ENCODE measurements at places on chromosomes 12 and 14. TPM values are rescaled to one million over a fixed set of nuclear protein-coding genes. Genes with fewer than 3 reads are reported as not detected.

DNA sequence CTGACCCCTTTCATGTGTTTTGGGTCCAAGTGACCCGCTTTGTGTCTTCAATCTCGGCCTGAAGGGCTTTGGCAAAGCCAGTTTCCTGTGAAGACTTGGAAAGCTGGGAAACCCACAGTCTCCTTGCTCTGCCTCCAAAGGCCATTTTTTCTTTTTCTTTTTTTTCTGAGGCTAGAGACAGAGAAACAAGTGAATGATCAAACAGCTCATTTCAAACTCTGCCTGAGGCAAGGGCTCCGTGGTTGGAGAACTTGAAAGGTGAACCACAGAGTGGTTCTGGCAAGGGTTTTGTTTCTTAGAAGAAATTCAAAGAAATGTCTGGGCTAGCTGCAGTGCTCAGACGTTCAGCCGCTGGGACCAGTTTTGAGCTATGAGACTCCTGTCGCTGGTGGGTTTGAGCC is 62.7 kb downstream of the ERH start:
- H3K27ac ChIP-seq, result no peak overlapping the region
- H3K36me3 ChIP-seq, result no peaks in the 10 kb centered on the region

- H3K27ac ChIP-seq, result no peak overlapping the region
- peaks cover 3% of the 10 kb centered on the region for H3K36me3 ChIP-seq
- H3K4me1 ChIP-seq, result no peaks in the 10 kb centered on the region
- no peaks in the 10 kb centered on the region for H3K27me3 ChIP-seq
- DNase-seq, result no peak
- H3K4me3 ChIP-seq, result no peak overlapping the region
Measured at GRCh38 chr14:56647493-56647892, 67.9 kb downstream of the TMEM260 start.

- no peaks in the 10 kb centered on the region for H3K27me3 ChIP-seq
- H3K27ac ChIP-seq, result no peak overlapping the region
- no peaks in the 10 kb centered on the region for H3K4me1 ChIP-seq
- H3K36me3 ChIP-seq, result no peaks in the 10 kb centered on the region
- no peak overlapping the region for H3K4me3 ChIP-seq
Measured at GRCh38 chr14:76490735-76491134, 114.8 kb downstream of the ESRRB start.

DNA sequence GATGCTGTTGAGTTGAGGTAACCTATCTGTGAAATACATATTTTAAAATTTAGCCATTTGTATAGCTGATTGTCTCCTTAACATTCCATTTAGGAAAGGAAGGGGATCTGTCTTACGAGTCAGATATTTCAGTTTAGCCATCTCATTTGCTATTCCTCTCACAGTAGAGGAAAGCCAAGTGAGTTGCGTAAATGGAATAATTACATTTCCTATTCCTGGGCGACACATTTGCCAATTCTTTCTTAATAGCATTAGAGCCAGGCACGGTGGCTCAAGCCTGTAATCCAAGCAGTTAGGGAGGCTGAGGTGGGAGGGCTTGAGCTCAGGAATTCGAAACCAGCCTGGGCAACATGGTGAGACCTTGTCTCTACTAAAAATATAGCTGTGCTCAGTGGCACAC is 116.3 kb downstream of the TMX1 start:
- H3K4me1 ChIP-seq, result peaks cover 9% of the 10 kb centered on the region
- no peaks in the 10 kb centered on the region for H3K27me3 ChIP-seq
- no peak overlapping the region for H3K27ac ChIP-seq

Gene CFL2
- total RNA-seq, result 151 TPM

Gene OVCH1
- total RNA-seq, result 0.18 TPM

Gene CCDC197
- not detected for total RNA-seq

DNA sequence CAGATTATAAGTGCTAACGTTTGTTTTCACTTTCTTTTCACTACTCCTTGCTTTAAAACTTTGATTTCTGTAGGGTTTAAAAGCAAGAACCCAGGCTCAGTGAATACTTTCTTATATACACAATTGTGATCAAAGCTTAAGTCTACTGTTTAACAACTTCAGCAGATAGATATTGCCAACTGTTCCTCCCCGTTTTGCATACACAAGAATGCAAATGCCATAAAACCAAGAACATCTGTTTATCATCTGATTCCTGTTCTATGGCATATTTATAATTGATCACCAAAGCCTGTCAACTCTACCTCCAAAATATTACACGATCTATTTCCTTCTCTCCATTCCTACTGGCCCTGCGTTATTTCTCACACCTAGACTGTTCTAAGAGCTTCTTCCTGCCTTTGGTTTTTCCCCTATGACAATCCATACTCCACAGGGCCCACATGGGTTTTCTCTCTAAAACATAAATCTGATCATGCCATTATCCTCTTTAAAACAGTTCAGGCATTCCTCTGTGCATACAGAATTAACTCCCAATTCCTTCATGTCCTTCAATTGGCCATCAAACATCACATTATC is 15.9 kb downstream of the MED13L start:
- H3K27ac ChIP-seq, result no peak overlapping the region
- H3K4me1 ChIP-seq, result peaks cover 19% of the 10 kb centered on the region
- no peak overlapping the region for H3K4me3 ChIP-seq
- no peaks in the 10 kb centered on the region for H3K27me3 ChIP-seq

Gene CLEC12A
- total RNA-seq, result not detected

DNA sequence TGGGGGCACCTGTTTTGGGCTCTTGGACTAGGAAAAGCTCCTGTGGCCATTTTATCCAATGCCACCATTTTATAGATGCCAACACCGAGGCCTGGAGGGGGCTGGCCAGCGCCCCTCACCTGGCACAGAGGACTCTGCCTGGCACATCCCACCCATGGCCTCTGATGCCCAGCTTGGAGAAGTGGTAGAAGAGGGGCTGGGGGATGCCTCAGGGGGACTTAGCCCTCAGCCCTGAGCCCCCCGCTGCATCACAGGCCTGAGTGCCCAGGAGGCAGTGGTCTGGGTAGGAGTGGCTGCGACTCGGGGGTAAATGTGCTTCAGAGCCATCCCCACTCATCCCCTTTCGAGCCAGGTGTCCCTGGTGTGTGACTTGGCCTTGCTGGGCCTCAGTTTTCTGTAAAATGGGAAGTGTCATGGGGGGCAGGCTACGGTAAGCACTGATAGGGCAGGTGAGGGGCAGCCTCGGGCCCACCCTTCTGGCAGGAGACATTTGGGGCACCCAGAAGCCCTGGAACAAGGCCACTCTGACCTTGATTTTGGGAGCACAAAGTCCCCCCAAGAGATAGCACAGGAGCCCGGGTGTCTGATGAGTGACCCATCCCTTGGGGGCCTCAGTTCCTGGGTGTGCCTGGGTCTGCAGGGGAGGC is 22.5 kb downstream of the SH2B3 start:
- H3K36me3 ChIP-seq, result no peaks in the 10 kb centered on the region
- DNase-seq, result no peak
- no peak overlapping the region for H3K4me3 ChIP-seq
- H3K4me1 ChIP-seq, result peaks cover 14% of the 10 kb centered on the region
- H3K27ac ChIP-seq, result no peak overlapping the region
- no peaks in the 10 kb centered on the region for H3K27me3 ChIP-seq

DNA sequence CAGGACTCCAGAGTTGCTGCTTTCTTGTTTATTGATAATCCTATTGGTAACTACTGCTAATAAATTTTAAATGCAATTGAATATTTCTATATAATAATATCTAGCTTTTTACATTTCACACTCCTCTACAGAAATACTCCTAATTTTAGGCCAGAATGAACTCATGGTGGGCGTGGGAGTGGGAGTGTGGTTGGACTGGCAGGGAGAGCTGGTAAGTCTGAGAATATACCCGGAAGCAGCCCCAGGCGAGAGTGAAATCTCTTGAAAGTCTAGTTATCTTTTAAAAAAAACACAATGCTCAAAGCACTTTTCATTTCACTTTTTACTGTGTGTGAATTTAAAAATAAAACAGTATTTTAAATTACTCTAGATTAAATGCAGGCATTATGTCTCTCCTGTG is 4.7 kb downstream of the TMEM263 start:
- H3K27me3 ChIP-seq, result no peaks in the 10 kb centered on the region
- no peak overlapping the region for H3K4me3 ChIP-seq
- peaks cover 15% of the 10 kb centered on the region for H3K36me3 ChIP-seq
- H3K4me1 ChIP-seq, result peaks cover 6% of the 10 kb centered on the region
- H3K27ac ChIP-seq, result no peak overlapping the region
- DNase-seq, result no peak

Gene DAD1
- total RNA-seq, result 396 TPM

Gene NFATC4
- 15.6 TPM for total RNA-seq

GRCh38 chr12:18340786-18341185 is 79.5 kb downstream of the PIK3C2G start:
- H3K4me1 ChIP-seq, result no peaks in the 10 kb centered on the region
- no peak overlapping the region for H3K27ac ChIP-seq
- H3K4me3 ChIP-seq, result no peak overlapping the region
- no peaks in the 10 kb centered on the region for H3K36me3 ChIP-seq
- DNase-seq, result no peak

- no peak overlapping the region for H3K4me3 ChIP-seq
- peaks cover 18% of the 10 kb centered on the region for H3K4me1 ChIP-seq
- H3K27me3 ChIP-seq, result no peaks in the 10 kb centered on the region
- peak overlapping the region; percentile 40 for H3K27ac ChIP-seq
Measured at GRCh38 chr12:24537083-24537860, 411.6 kb downstream of the BCAT1 start.

Measured in IMR-90 (cell line).